T-cell (primary cell): ENCODE measurements at places on chromosomes 7 and 10.

DNA sequence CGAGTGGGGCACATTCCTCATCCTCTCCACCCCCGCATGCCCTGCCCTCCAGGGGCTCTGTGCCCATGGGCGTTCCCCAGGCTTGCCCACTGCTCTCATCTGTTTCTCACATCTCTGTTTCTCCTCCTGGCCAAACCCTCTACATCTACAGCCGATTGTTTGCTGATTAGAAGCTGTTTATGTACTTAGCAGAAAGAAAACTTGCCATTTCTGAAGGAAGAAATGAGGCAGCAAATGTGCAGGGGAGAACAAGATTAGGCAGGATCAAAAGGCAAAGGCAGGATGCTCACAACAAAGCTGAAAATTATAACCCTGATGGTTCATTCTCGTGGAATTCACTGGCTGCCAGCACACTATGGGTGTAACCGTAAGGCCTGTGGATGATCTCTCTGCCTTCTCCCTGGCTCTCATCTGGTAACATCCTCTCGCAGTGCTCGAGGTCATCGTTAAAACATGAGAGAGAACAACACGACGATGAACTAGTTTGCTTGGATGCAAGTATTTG, 111.6 kb upstream of the KLF14 start:
- DNase-seq: no peak
- H3K36me3 ChIP-seq: no peaks in the 10 kb centered on the region
- H3K4me3 ChIP-seq: no peak overlapping the region
- H3K27ac ChIP-seq: no peak overlapping the region
- peaks cover 10% of the 10 kb centered on the region for H3K4me1 ChIP-seq
- no peaks in the 10 kb centered on the region for H3K27me3 ChIP-seq

- H3K27ac ChIP-seq: no peak overlapping the region
- H3K4me1 ChIP-seq: peaks cover 3% of the 10 kb centered on the region
- DNase-seq: no peak
- H3K36me3 ChIP-seq: no peaks in the 10 kb centered on the region
These were observed 164.9 kb upstream of the EEPD1 start for GRCh38 chr7:35988105-35988504.

DNA sequence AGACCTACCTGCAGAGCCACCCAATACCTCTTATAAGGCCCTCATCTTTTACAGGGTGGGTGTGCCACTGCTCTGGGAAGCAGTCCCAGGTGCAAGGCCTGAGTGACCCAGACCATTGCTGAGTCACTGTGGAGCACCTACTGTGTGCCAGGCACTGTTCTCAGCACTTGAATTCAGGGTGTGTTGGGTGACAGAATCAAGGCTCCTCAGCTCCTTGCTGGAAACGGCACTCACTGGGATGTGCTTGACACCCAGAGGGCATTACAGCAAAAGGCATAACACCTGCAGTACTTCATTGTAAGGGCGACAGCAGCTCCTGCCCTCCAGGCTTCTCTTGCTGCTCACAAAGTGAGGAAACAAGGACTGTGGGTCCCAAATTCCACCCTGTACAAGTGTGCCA, 7.1 kb downstream of the CAMK2B start:
- H3K27ac ChIP-seq: no peak overlapping the region
- H3K4me3 ChIP-seq: no peak overlapping the region
- H3K27me3 ChIP-seq: peaks cover 32% of the 10 kb centered on the region
- DNase-seq: no peak
- no peaks in the 10 kb centered on the region for H3K4me1 ChIP-seq

DNA sequence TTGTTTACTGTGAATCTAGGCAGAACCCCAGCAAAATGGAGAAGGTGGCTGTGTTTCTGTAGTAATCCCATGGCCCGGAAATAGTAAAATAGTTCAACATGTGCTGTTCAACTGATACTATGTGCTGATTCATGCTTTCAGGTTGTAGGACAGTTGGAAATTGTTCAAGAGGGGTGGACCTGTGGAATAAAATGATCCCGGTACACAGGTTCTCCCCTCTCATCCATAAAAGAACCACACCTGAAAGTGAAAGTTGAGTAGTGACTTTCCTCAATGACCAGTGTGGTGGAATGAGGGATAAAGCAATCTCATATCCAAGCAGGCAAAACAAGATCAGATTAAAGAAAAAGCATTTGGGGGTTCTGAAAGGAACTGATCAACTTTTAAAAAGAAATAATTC, 177.1 kb downstream of the POU6F2 start:
- H3K4me3 ChIP-seq: no peak overlapping the region
- H3K36me3 ChIP-seq: no peaks in the 10 kb centered on the region
- DNase-seq: no peak

DNA sequence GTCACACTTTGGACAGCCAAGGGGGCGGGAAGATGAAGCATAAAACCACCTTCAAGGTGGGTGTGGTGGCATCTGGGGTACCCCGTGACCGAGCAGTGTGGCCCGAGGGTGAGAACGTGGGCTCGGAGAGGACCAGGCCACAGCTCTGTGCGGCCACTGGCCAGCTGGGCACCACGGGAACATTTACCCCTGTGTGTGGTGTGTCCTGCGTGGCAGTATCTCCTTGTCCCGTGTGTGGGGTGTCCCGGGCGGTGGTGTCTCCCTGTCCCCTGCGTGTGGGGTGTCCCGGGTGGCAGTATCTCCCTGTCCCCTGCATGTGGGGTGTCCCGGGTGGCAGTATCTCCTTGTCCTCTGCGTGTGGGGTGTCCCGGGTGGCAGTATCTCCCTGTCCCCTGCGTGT, 570.3 kb downstream of the DNAJB6 start:
- no peaks in the 10 kb centered on the region for H3K27me3 ChIP-seq
- H3K36me3 ChIP-seq: no peaks in the 10 kb centered on the region
- no peak overlapping the region for H3K27ac ChIP-seq
- no peak for DNase-seq
- no peaks in the 10 kb centered on the region for H3K4me1 ChIP-seq

DNA sequence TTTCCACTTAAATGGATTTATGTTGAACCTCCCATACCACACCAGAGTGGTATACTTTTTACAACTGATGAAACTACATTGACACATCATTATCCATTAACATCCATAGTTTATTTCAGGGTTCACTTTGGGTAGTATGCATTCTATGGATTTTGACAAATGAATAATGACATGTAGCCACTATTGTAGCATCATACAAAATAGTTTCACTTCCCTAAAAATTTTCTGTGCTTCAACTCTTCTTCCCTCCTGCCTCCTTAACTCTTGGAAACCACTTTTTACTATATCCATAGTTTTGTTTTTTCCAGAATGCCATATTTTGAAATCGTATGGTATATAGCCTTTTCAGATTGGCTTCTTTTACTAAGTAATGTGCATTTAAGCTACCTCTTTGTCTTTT, 199.5 kb upstream of the TMEM196 start:
- H3K4me3 ChIP-seq: no peak overlapping the region
- DNase-seq: no peak
- no peaks in the 10 kb centered on the region for H3K36me3 ChIP-seq
- no peak overlapping the region for H3K27ac ChIP-seq
- no peaks in the 10 kb centered on the region for H3K27me3 ChIP-seq

DNA sequence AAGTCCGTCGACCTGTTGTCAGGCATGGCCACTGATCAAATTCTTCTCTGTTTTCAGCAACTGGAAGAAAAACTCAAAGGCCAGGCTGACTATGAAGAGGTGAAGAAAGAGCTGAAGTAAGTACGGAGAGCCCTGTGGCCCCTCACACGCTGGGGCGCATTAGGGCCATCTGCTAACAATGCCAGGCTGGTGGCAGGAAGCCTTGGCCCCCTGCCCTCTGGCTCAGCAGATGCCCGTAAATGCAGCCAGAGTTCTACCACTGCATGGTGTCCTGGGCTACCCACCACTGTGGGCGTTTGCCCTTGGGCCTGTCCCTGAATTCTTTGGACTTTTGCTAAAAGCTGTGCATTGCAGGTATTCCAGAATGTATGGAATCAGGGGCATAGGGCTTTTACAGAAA, 96.9 kb upstream of the SH2B2 start:
- no peaks in the 10 kb centered on the region for H3K4me1 ChIP-seq
- no peak overlapping the region for H3K27ac ChIP-seq
- DNase-seq: no peak
- H3K36me3 ChIP-seq: peaks cover 25% of the 10 kb centered on the region
- no peak overlapping the region for H3K4me3 ChIP-seq
- H3K27me3 ChIP-seq: no peaks in the 10 kb centered on the region

DNA sequence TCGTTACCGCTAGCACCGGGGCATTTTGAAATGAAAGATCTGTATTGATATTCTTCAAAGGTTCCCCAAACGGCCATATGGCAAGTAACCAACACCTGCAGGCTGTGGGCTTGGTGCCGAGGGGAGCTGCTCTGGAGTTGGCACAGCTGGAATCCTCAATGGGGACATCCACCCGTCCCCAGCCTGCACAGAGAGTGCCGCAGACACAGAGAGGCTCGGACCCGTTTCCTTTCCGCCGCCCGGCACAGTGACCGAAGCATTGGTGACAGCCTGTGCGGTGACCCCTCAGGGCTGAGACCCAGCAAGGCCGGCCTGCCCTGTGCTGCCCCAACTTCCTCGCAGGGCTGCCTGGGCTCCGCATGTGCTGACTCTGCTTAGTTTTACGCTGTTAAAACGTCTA, 4.5 kb downstream of the CFAP46 start:
- no peak overlapping the region for H3K27ac ChIP-seq
- no peaks in the 10 kb centered on the region for H3K27me3 ChIP-seq
- no peaks in the 10 kb centered on the region for H3K36me3 ChIP-seq
- no peak for DNase-seq

- no peak overlapping the region for H3K4me3 ChIP-seq
- H3K36me3 ChIP-seq: no peaks in the 10 kb centered on the region
- no peaks in the 10 kb centered on the region for H3K27me3 ChIP-seq
- no peak for DNase-seq
- no peaks in the 10 kb centered on the region for H3K4me1 ChIP-seq
These were observed 38.1 kb downstream of the LRGUK start for GRCh38 chr7:134165252-134165651.

- no peaks in the 10 kb centered on the region for H3K4me1 ChIP-seq
- H3K27me3 ChIP-seq: no peaks in the 10 kb centered on the region
- DNase-seq: no peak
These were observed 61.4 kb downstream of the CHCHD3 start for GRCh38 chr7:133020496-133020895.

DNA sequence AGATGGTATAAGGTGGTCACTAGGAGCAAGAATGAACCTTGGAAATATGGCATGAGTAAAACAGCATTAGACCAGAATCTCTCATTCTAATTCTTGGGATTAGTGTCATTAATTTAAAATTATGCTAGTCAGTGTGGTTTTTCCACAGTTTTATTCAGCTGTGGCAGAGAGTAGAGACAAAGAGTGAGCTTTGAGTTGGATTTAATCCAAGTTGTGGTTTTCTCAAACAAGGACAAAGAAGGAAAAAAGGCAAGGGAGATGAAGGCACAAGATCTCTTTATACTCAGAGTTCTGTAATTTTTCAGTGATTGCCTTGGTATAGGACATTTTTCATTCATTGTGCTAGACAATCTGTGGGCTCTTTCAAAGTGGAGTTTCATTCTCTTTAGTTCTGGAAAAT, 28.2 kb upstream of the AKAP9 start:
- peaks cover 2% of the 10 kb centered on the region for H3K4me1 ChIP-seq
- no peak overlapping the region for H3K27ac ChIP-seq
- H3K36me3 ChIP-seq: no peaks in the 10 kb centered on the region
- no peak overlapping the region for H3K4me3 ChIP-seq
- DNase-seq: no peak

DNA sequence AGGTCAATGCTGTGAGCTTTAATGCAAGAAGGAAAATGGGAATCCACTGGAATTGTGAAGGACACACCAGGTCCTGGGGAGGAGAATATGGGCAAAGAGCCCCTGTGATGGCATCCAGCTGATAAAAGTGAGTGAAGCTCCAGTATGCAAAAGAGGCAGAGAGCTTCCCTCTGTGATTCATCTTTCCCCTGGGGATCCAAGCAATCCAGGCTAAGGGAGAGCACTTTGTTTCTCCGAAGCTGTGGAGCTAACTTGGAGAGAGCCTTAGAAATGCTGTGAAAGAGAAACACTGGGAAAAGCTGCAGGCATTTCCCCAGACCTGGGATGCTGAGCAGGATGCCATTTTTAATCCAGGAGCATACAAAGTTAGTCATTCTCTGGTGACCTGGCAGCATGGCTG, 489.5 kb downstream of the SH2D4B start:
- no peaks in the 10 kb centered on the region for H3K4me1 ChIP-seq
- no peaks in the 10 kb centered on the region for H3K36me3 ChIP-seq
- DNase-seq: no peak
- H3K27ac ChIP-seq: no peak overlapping the region
- no peaks in the 10 kb centered on the region for H3K27me3 ChIP-seq
- no peak overlapping the region for H3K4me3 ChIP-seq

DNA sequence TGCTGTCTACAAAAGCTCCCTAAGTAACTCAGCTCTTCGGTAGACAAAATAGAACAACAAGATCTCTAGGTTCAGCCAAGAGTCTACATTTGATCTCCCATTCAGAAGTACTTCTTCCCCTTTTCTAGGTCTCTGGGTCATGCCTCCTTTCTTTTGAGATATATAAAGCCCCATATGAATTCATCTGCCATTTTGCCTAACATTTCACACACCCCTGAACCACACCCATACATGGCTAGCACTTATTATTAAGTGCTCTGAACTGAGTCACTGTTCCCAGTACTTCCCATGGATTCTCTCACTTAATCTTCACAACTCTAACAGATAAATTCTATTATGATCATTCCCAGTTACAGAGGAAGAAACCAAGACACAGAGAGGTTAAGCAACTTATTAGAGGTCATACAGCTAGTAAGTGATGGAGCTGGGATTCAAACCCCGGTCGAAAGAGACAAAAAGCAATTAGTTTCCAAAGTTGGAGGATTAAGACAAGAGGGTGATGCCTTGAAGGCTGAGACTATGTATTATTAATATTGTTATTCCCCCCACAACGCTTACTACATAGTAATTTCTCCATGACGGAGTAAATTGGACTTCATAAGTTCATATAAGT, 17.3 kb downstream of the MYOF start:
- DNase-seq: no peak
- H3K36me3 ChIP-seq: no peaks in the 10 kb centered on the region
- peaks cover 8% of the 10 kb centered on the region for H3K4me1 ChIP-seq
- no peak overlapping the region for H3K4me3 ChIP-seq

DNA sequence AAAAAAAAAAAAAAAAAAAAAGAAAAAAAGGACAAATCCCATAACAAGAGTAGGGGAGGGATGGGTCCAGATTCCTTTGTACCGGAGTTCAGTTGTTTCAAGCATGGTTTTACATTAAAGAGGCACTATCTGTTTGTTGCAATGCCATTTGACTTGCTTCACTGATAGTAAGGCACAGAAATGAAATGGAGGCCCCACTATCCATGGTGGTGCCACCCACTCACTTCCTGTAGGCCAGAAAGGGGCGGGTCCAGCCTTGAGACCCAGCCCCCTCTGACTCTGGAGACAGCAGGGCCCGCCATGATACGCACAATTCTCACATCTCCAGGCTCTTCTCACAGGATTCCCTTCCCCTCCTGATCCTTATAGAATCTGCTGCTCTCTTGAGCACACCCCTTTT, 100.0 kb downstream of the CLEC2L start:
- DNase-seq: no peak
- H3K4me1 ChIP-seq: peaks cover 44% of the 10 kb centered on the region
- no peaks in the 10 kb centered on the region for H3K27me3 ChIP-seq
